Type B pancreatic cell (in vitro differentiated cells): ENCODE measurements at places on chromosomes 13 and 19.

DNA sequence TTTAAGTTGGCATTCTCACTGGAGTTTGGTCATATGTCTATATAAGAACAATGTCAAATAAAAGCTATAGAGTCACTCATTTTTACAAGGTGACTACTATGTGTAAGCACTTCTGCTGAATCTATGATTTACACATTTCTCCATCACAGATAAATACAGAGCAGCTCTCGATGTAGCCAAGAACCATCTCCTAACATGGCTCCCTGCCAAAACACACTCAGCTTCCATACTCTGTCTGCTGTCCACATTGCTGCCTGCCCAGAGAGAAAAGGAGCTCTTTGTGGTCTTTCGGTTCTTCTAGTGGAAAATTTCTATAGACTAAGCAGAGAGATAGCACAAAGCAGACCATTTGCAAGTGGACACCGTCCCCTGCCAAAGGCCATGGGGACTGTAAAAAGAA is 190.9 kb upstream of the KLF12 start:
- DNase-seq: no peak

DNA sequence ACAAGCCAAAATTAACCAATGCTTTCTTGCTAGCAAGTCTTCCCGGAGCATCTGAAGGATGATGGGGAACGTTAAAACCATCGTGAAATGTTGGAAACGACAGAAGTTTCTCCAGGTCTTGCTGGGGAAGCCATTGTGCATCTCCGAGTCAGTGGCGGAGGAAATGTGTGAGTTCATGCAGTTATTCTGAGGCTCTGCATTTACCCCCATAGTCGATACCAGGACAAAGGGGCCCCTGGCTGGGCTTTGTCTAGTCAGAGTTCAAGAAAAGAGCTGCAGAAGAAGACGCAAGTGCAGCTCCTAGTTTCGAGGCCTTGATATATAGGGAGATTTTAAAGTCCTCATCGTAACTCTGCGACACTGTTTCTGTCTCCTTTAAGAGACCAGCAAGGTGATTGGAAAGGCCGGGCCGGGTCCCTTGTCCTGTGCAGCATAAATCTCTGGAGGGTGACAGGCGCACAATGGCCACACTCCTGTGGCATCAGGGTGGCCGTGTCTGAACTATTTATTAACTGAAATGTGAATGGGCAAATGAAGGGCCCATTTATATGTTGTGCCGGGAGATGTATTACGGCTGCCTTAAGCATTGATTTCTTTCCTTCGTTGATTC is 172.0 kb downstream of the TEX29 start:
- DNase-seq: peak; percentile 49

GRCh38 chr19:1183543-1184172 is 9.6 kb upstream of the SBNO2 start:
- DNase-seq: no peak

GRCh38 chr13:31518645-31519044 is 220.7 kb upstream of the RXFP2 start:
- DNase-seq: no peak

DNA sequence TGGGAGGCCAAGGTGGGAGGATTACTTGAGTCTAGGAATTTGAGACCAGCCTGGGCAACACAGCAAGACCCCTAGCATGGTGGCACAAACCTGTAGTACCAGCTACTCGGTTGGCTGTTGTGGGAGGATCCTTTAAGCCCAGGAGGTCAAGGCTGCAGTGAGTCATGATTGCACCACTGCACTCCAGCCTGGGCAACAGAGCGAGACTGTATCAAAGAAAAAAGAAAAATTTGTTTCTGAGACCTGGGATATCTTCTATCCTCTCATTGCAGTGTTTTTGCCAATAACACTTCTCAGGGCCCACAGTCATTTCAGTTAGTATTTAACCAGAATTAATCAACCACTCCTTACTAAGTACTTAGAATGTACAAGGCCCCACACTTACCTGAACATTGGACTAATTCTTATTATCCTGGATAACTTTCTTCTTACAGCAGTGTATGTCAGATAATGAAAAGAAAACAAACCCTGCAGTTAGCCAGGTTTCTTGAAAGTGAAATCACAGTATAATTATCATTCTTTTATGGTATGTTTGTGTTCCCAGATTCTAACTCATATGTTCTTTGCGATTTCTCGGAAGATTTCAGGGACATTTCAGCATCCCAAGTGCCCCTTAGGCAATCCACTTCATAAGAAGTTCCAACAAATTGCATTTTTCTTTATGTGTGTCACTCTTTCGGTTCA is 75.6 kb upstream of the KLF5 start:
- DNase-seq: no peak

- no peak for DNase-seq
Observed at GRCh38 chr13:110028311-110028710, 241.9 kb upstream of the IRS2 start.

- DNase-seq: no peak
Observed at GRCh38 chr13:23686948-23687347, 116.7 kb downstream of the TNFRSF19 start.

DNA sequence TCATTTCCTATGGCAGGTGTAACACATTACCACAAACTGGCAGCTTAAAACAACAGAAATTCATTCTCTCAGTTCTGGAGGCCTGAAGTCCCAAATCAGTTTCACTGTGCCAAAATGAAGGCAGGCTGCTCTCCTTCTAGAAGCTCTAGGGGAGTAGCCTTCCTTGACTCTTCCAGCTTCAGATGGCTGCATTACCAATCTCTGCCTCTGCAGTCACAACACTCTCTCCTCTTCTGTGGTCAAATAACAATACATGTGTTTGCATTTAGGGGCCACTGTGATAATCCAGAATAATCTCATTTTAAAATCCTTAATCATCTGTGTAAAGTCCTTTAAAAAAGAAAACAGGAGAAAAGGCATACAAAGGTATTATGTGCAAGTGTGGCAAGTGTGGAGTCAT is 7.8 kb downstream of the DIAPH3 start:
- no peak for DNase-seq

DNA sequence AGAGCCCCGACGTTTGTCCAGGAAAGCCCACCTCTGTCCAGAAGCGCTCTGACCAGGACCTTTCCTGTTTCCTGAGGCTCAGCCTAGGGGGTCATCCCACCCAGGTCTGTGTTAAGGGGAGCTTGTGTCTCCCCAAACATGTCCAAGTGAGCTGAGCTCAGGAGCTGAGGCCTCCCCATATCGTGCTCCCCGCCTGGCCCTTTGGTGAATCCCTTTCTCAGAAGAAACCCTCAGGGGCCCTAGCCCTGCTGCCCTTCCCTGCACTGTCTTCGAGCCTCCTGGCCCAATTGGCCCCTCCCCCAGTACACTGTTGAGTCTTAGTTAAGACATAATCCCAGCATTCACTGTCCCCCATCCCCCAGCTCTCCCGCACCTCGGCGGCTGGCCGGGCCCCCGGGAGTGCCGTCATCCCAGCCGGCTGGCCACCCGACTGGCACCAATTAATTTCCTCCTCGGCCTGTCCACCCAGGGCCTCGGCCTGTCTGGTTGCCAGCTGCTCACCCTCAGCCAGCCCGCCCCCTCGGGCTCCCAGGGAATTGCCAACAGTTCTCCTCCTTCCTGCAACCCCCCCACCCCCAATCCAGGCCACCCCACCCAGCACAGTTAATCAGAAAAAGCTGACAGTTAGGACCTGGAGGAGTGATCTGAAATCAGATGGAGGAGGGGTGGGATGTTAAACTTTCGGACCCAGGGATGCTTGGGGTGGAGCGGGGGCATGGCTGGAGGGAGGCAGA is 13.6 kb downstream of the IER2 start:
- DNase-seq: peak; percentile 84

DNA sequence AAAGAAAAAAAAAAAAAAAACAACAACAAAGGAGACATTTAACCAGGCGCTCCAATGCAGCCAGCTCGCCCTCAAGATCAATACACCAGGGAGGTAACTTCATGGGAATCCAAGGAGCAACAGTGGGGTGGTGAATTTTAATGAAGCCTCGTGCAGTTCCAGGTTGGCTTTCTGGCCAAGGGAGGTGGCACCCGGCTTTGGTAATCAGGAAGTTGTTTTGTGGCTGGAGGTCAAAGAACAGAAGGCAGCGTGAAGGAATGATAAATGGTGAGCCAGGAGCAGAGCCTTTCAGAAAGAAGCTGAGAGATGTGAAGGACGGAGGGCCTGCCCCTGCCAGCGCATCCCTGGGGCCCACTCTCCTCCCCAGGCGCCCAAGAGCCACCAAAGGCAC is 188.2 kb upstream of the TSC22D1 start:
- no peak for DNase-seq

- DNase-seq: no peak
Observed at GRCh38 chr19:41944336-41944735, 14.8 kb downstream of the RABAC1 start.

DNA sequence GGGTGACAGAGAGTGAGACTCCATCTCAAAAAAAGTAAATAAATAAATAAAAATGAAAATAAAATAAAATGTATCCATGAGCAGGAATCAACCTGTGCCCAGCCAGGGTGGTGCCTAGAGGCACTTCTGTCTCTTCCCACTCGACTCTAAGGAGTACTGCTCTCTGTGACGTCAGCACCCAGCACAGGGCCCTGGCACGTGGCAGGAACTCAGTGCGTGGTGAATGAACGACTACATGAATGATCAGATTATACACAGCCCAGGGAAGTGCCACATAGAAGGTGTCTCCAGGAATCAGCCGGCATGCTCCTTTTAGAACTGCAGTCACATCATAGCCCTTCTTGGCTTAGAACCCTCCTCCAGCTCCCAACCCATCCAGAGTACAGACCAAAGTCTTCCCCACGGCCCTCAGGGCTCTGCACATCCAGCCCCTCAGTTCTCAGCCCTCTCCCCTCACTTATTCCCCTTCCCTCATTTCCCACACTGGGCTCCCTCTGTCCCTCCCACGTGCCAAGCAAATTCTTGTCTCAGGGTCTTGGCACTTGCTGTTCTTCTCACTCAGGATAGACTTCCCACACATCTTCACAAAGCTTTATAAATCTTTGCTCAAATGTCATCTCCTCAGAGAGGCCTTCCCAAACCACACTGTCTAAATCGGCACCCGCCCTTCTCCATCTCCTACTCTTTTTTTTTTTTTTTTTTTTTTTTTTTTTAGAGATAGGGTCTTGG is 4.2 kb downstream of the CLIP3 start:
- no peak for DNase-seq

GRCh38 chr19:33859016-33859415 is 62.3 kb downstream of the KCTD15 start:
- peak; percentile 40 for DNase-seq

GRCh38 chr19:12162513-12162881 is 399 bp upstream of the ZNF136 start:
- DNase-seq: no peak

- no peak for DNase-seq
Observed at GRCh38 chr13:39998166-39998565, 342.7 kb downstream of the COG6 start.

GRCh38 chr19:18795540-18795939 is 4.4 kb upstream of the COMP start:
- DNase-seq: no peak

DNA sequence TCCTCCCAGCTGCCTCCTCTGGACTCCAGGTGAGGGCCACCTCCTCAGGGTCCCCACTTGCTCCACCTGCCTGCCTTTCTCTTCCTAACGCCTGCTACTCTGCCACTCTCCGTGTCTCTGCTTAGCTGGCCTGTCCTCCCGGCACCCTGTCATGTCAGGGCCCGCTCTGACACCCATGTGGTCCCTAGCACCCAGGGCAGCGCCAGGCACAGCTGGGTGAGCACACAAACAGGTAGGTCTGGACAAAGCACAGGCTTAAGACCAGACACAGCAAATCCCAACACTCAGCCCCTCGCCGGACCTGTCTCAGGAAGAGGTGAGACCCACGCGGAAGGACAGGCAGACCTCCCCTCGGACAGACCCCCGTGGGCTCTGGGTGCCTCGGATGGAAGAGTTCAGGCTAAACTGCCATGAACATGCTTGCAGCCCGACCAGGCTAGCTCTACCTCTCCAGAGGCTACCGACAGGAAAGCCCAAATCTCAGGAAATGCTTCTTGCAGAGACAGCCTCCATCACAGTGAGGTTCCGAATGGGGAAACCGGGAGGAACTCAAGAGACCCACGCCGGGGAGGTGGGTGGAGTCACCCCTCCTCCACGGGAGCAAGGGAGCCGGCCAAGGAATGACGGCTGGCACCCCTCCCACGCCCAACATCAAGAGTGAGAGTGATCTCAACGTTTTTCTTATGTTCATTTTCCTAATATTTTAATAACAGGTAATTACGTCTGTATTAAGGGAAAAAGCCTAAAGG is 12.5 kb downstream of the ZNF787 start:
- DNase-seq: no peak

DNA sequence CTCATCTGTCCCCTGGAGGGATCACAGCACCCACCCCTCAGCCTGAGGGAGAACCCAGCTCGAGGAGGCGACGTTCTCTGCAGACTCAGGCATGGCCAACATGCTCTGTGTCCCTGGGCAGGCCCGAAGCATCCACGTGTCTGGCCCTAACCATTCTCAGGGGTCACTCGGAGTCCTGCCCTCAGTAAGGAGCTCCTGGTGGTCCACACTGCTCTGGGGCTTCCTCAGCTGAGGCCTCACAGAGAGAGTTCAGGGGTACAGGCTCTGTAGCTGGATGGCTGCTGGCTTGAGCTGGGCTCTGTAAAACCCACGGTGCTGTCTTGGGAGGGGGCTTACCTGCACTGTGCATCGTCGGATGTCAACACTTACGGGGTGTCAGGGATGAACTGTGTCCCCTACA is 4.4 kb upstream of the SIGLEC8 start:
- DNase-seq: peak; percentile 48

GRCh38 chr13:37602733-37603381 is 4.3 kb upstream of the POSTN start:
- DNase-seq: no peak

GRCh38 chr13:100722517-100722916 is 47.9 kb upstream of the TMTC4 start:
- DNase-seq: no peak

DNA sequence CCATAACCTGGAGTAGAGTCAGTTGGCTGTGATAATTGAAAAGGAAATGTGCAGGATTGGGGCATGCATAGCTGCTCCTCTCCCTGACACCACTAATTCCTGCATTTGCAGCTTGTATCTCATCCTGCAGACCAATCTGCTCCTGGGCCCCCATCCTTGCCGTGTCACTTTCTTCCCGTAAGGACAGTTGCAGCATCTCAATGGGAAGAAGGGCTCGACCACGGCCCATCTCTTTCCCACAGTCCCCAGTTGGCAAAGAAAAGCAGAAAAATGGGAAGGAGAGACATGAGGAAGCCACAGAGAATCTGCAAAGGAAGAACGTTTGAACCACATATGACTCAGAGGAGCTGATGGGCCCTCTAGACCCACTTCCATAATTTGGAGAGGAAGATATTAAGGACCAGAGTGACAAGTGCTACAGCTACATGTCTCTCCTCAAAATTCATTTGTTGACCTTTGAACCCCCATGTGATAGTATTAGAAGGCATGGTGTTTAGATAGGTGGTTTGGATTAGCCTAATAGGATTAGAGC is 1.8 kb upstream of the SIGLEC12 start:
- DNase-seq: no peak

GRCh38 chr19:45693106-45693788 is 781 bp downstream of the QPCTL start:
- peak; percentile 87 for DNase-seq

- DNase-seq: no peak
Observed at GRCh38 chr19:14985133-14985532, 5.5 kb upstream of the SLC1A6 start.
